ENCODE measurements at places on chromosomes 2 and 18. TPM values are rescaled to one million over a fixed set of nuclear protein-coding genes. Genes with fewer than 3 reads are reported as not detected.

GRCh38 chr18:80115035-80115434 lies 6.0 kb downstream of the ADNP2 start:
- DNase-seq, result no peak

GRCh38 chr18:11818486-11819203 lies 32.6 kb upstream of the CHMP1B start:
- DNase-seq, result no peak

The PPM1G gene
- 164 TPM for total RNA-seq

The FSHR gene
- not detected for total RNA-seq

The STK36 gene
- total RNA-seq, result 11.5 TPM

Data from dermis blood vessel endothelial cell (primary cell).